ENCODE measurements at places on chromosomes 1 and 21. TPM values are rescaled to one million over a fixed set of nuclear protein-coding genes. Genes with fewer than 3 reads are reported as not detected.

Gene C1orf87
- total RNA-seq: not detected

Gene MYCL
- total RNA-seq: not detected

Gene GFI1
- 49.6 TPM for total RNA-seq

Gene FOXJ3
- total RNA-seq: 56.0 TPM

Gene TCHH
- 0.06 TPM for total RNA-seq

Gene REG4
- 0.67 TPM for total RNA-seq

DNA sequence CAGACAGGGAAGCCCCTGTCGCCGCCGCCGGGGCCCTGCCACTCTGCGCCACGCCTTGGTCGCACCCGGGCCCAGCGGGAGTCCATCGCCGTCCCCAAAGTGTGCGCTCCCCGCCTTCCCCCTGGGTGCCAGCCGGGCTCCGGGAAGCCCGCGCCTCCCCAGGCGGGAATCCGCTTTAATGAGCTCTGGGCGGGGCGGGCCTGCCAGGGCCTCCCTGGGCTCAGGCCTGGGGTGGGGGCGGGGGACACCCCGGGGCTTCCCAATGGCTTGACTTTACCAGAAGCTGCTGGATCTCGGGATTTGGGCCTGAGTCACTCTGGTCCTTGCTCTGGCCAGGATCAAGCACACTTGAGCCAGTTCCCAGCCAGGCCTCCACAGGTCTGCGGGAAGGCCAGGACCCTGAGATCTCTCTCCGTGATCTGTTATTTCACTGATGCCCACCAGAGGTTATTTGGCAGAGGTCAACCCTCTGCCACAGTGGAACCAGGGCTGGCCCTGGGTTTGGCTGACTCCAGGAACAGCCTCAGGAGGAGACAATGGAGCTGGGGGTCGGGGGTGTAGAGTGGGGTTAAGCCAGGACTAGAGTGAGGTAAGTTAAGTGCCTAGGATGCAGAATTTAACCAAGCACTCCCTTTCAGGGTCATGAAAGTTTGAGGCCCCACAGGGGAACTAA is 178.4 kb upstream of the EDN2 start:
- DNase-seq: no peak

DNA sequence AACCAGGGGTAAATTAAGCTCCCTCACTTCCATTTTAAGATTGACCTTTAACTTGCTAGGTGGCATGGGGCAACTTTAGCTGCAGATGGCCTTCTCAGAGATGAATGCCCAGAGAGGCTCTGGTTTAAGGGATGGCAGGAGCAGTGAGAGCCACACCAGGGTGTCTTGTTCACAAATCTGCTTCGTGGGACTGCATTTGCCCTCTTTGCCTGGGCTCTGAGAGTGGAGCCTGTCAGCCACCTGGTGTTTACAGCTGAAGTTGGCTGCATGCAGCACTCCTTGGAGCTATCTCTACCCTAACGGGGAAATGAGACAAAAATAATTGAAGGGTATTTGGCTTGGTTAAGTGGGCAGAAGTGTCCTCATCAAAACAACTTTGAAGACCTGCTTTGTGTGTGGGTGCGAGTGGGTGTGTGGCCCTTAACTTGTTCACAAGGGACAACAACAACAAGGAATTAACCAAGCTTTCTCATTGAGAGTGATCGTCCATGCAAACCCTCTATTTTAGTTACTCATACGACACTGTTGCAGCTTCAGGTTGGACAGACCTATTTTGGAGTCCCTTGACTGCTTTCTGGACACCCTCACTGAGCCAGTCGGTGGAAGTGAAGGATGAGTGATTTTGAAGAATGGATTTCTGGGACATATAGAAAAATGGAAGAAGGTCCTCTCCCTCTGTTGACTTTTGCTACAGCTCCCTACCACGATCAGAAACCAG is 29.8 kb downstream of the PGM1 start:
- no peak for DNase-seq

DNA sequence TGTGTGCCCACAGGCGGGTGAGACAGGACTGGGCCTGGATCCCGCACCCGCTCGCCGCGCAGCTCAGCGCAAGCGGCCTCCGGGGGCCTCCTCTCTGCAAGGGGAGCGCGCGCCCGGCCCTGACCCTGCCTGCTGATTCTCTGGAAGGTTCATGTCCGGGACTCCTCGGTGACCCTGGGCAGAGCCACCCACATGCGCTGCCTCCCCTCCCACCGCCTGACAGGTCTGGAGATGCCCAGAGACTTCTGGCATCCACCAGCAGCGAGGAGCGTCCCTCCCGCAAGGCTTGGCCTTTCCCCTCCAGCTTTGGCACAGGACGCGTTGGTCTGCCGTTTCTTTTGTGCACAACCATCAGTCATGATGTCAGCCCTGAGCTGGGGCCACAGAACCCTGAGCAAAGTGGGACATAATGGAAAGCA is 42.0 kb upstream of the COL6A2 start:
- DNase-seq: no peak

GRCh38 chr1:202281316-202282024 is 60.3 kb downstream of the UBE2T start:
- no peak for DNase-seq

DNA sequence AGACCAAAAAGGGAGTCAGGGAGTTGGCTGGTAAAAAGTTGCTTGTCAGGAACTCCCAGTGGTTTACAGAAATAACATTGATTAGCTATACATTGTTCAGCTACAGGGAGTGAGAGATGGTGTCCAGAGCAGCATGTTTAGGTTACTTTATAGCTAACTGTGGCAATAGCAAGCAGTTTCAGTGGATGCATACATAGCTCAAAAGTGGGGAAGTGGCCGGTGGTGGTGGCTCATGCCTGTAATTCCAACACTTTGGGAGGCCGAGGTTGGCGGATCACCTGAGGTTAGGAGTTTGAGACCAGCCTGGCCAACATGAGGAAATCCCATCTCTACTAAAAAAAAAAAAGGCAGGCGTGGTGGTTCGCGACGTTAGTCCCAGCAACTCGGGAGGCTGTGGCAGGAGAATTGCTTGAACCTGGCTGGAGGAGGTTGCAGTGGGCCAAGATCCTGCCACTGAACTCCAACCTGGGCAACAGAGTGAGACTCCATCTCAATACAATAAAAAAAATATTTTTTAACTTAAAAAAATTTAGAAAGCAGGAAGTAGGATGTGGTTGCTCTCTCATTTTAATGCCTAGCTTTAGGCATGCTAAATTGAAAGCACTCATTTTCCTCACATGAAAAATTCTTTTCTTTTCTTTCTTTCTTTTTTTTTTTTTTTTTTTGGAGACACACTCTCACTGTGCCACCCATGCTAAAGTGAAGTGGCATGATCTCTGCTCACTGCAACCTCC is 109.7 kb downstream of the PPIAL4G start:
- DNase-seq: no peak

- no peak for DNase-seq
These were observed 141.7 kb upstream of the EDN2 start for GRCh38 chr1:41626146-41626545.

All from activated CD4-positive, alpha-beta T cell treated with anti-CD3 and anti-CD28 coated beads, Interleukin-2, amount 10 ng/mL, durations not matched to agents 7 days and 5 days (primary cell).